SK-N-SH (cell line): ENCODE measurements at places on chromosomes 7 and 10. TPM values are rescaled to one million over a fixed set of nuclear protein-coding genes. Genes with fewer than 3 reads are reported as not detected.

Gene CTBP2
- 51.5 and 69.7 TPM in 2 replicates for polyA plus RNA-seq

Gene COBL
- under 0.01 TPM in 1 of 2 replicates, not detected in the other for polyA plus RNA-seq

Gene CAMK2B
- polyA plus RNA-seq, result 0.10 and 0.20 TPM in 2 replicates

Gene TMEM176A
- polyA plus RNA-seq, result not detected in 2 replicates

Gene TMEM243
- polyA plus RNA-seq, result 31.1 and 36.5 TPM in 2 replicates

Gene CD36
- 0.10 and 0.16 TPM in 2 replicates for polyA plus RNA-seq

Gene IL6
- 13.6 and 20.5 TPM in 2 replicates for polyA plus RNA-seq

Gene MMD2
- polyA plus RNA-seq, result not detected in 2 replicates

Gene SSC4D
- polyA plus RNA-seq, result 1.6 and 2.0 TPM in 2 replicates

Gene SPDYE2B
- not detected in 2 replicates for polyA plus RNA-seq

Gene NUTM2E
- polyA plus RNA-seq, result 0.05 and 0.19 TPM in 2 replicates

Gene ST8SIA6
- 0.03 TPM in 1 of 2 replicates, not detected in the other for polyA plus RNA-seq

Gene GHRHR
- not detected in 2 replicates for polyA plus RNA-seq

Gene ASZ1
- not detected in 2 replicates for polyA plus RNA-seq

Gene ACSM6
- not detected in 2 replicates for polyA plus RNA-seq

Gene ELFN1
- polyA plus RNA-seq, result 0.05 and 0.06 TPM in 2 replicates

Gene IKZF1
- not detected in 2 replicates for polyA plus RNA-seq

Gene GLUD1
- 43.3 and 56.2 TPM in 2 replicates for polyA plus RNA-seq

Gene PRSS37
- not detected in 2 replicates for polyA plus RNA-seq

Gene NPSR1
- polyA plus RNA-seq, result not detected in 2 replicates

Gene LIPJ
- polyA plus RNA-seq, result not detected in 2 replicates

Gene GUSB
- polyA plus RNA-seq, result 67.6 and 96.9 TPM in 2 replicates

Gene PARP12
- polyA plus RNA-seq, result 16.0 and 17.7 TPM in 2 replicates

Gene OR2A7
- not detected in 2 replicates for polyA plus RNA-seq

Gene VKORC1L1
- 14.7 and 17.1 TPM in 2 replicates for polyA plus RNA-seq

Gene NKX1-2
- polyA plus RNA-seq, result not detected in 2 replicates

Gene CYP2C8
- polyA plus RNA-seq, result 0.02 TPM in 1 of 2 replicates, not detected in the other

Gene PLEKHS1
- not detected in 2 replicates for polyA plus RNA-seq

Gene FGFR2
- polyA plus RNA-seq, result 0.02 TPM in 1 of 2 replicates, not detected in the other

Gene MYL7
- 0.47 TPM in 1 of 2 replicates, not detected in the other for polyA plus RNA-seq

Gene DOCK4
- 8.5 and 8.9 TPM in 2 replicates for polyA plus RNA-seq

Gene GLRX3
- 88.1 and 93.8 TPM in 2 replicates for polyA plus RNA-seq

Gene HIP1
- 10.4 and 11.3 TPM in 2 replicates for polyA plus RNA-seq

Gene GIMAP5
- polyA plus RNA-seq, result not detected in 2 replicates

Gene CTAGE15
- 0.07 TPM in 1 of 2 replicates, not detected in the other for polyA plus RNA-seq

Gene PPP1R3C
- 9.0 and 11.5 TPM in 2 replicates for polyA plus RNA-seq

Gene CYP3A4
- polyA plus RNA-seq, result not detected in 2 replicates

Gene TRIM4
- 6.6 and 7.6 TPM in 2 replicates for polyA plus RNA-seq
